Activated T-cell treated with anti-CD3 and anti-CD28 coated beads for 4 hours (primary cell): ENCODE measurements at places on chromosomes 11 and 22.

- DNase-seq: no peak
Measured at GRCh38 chr11:105229257-105229656, 89.7 kb upstream of the CARD18 start.

GRCh38 chr11:69653406-69653960 is 12.5 kb downstream of the CCND1 start:
- no peak for DNase-seq

DNA sequence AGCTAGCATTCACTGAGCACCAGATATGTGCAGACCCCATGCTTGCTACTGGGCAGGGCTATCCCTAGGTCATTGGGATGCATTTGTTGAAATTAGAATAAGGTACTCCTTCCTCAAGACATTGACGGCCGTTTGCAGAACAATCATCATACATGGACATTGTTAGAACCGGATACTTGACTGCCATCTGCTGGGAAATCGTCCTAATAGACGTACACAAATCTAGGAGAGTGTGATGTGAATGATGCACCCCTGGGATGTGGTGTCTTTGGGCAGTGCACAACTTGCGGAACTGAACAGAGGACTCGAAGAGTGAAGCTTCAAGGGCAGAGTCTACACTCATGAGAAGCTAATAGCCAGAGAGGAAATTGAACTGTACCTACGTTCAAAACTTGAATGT is 35.9 kb downstream of the MYO18B start:
- no peak for DNase-seq

GRCh38 chr22:20395907-20396287 is 1.9 kb downstream of the ZNF74 start:
- no peak for DNase-seq

DNA sequence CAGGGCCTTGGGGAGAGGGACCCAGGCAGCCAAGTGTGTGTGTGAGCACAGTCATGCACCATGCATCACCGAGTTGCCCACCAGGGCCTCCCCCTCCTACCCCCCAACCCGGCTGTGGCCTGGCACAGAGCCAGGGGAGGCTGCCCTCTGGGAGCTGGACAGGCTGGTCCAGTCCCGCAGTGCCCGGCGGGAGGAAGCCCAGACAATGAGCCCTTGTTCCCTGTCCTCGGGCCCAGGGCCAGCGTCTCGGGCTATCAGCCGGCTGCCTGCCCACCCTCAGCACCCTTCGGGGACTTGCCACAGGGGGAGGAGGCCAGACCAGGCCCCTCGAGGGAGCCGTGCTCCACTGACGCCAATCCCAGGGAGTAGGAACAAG is 4.5 kb downstream of the LRRC75B start:
- DNase-seq: no peak

DNA sequence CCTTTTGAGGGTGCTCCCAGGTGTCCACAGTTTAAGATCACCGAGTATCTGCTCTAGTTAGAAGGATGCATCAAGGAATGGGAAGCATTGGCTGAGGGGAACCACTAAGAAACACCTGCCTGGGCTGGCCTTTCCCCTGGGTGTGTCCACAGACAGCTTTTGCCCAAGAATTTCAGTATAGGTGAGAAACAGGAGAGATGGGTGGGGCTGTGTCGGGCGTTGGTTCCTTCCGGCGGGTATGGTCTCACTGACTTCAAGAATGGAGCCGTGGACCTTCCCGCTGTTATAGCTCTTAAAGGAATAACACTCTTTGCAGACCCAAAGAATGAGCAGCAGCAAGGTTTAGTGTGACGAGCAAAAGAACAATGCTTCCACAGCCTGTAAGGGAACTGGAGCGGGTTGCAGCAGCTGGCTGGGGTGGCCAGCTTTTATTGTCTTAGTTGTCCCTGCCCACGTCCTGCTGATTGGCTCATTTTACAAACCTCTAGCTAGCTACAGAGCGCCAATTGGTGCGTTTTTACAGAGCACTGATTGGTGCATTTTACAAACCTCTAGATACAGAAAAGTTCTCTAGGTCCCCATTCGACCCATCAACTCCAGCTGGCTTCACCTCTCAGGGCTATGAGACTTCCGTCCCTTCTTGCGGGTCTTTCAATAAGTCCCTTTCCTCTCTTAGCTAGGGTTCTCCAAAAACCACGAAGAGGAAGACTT is 2.4 kb downstream of the FADS1 start:
- DNase-seq: no peak

GRCh38 chr11:122179961-122180834 is 64.2 kb upstream of the BLID start:
- DNase-seq: no peak

DNA sequence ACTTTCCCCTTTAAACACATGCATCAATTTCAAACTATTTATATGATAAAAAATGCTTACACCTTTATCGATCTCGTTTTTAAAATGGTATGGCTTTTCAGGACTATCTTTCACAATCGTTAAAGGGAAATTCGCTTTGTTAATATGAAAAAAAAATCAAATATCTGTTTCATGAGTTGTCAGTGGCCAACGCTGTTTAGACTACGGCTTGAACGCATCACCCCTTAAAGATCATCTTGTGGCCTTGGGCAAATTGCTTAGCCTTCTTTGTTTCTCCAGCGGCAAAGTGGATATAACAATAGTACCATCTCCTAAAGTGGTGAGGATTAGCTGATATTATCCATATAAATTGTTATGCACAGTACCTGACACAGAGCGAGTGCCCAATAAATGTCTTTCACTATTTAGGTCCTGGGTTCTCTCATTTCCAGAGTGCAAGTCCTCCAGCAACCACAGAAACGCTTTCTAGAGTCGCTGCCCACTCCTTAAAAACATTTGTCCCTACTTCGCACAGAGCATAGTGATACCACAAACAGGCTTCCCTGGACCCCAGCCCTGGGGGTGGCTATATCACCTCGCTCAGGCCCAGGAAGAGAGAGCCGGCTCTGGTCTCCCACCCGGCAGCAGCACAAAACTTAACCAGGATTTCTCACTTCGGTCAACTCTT is 904 bp downstream of the SLC35F2 start:
- no peak for DNase-seq

- DNase-seq: no peak
Measured at GRCh38 chr22:50461979-50462540, 12.8 kb downstream of the SBF1 start.

DNA sequence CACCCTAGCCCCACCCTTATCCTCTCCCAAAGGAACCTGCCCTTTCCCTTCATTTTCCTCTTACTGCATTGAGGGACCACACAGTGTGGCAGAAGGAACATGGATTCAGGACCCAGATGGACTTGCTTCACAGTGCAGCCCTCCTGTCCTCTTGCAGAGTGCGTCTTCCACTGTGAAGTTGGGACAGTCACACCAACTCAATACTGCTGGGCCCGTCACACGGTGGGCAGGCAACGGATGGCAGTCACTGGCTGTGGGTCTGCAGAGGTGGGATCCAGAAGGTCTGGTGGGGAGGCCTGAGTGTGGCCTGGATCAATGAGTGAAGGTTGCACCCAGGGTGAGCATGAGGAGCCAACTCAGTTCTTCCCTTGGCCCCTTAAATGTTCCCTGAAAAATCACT is 129.9 kb upstream of the B3GAT1 start:
- DNase-seq: no peak

DNA sequence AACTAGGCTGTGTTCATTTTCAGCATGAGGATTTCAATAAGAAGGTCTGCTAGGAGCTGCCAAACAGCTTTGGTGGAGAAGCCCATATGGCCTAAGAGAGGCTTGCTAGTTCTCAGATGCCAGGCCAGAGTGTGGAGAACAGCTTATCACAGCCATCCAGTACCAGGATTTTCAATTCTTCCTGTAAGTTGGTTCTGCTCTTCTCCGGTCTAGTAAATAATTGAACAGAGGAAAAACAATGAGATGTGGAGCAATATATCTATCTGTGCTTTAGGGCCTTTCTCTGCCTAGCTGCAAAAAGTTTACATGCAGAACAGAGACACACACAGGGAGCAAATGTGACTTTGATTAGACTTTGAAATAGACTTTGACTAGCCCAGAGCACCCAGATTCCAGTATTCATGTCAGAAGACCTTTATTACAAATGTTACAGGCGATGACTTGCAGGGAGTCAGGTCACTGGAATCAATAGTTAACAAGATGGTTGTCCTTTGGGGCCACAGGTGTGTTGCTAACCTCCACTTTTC is 19.8 kb upstream of the PPP2R1B start:
- no peak for DNase-seq

DNA sequence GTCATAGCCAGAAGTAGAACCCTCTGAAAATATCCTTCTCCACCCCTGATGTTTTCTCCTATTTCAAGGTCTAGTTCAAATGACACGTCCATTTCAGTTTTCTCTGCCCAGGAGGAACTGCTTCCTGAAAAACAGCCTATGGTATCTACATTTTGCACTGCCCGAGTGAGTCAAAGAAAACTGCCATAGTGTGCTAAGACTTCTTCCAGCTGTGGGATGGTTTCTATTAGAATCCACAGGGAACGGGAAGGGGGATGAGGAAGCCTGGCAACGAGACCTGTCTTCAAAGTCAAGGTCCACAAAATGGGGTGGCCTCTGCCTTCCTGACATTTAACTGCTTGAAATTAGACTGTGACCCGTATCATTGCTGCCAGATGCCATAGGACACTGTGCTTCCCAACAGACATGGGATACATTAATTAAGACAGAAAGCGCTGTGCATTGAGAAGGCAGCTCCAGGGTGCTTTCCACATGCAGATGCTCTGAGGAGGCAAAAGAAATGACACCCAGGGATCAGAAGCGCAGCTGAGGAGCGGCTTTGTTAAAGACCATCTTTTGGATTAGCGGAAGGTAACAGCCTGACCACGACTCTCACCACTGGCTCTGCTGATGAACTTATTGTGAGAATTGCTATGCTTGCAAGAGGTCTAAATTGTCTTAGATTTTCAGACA is 39.4 kb upstream of the NUP50 start:
- DNase-seq: no peak

GRCh38 chr11:13321431-13321830 is 43.8 kb downstream of the BMAL1 start:
- no peak for DNase-seq

GRCh38 chr11:74462631-74463030 is 4.7 kb downstream of the KCNE3 start:
- no peak for DNase-seq

- DNase-seq: no peak
Measured at GRCh38 chr11:111049131-111049530, 196.4 kb upstream of the POU2AF2 start.

- DNase-seq: no peak
Measured at GRCh38 chr11:68581439-68581838, 102.9 kb upstream of the GAL start.

GRCh38 chr11:65609229-65609628 is 4.8 kb downstream of the MAP3K11 start:
- DNase-seq: no peak

DNA sequence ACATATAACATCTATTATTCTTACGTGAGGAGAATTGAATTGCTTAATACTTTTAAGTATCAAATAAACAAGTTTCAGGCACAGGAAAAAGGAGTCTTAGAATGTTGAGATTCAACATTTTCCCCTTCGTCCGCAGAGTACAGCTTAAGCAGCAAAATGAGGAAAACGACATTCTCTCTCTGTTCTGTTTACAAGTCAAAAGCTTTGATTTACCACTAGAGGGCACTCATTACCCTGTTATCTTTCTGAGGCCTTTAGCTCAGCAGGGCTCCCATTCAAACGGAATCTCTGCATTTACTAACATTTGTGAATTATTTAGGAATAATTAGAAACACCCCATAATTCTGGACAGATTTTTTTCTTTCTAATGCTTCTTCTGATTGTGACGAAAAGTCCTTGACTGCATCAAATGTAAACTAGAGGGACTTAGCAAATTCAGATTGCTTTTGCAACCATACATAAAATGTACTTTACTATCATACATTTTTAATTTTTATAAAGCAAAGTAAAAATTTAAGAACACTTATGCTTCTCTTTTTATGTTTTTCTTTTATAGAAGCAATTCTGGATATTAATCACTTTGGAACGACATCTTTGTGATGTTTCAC is 75.0 kb downstream of the JRKL start:
- no peak for DNase-seq

DNA sequence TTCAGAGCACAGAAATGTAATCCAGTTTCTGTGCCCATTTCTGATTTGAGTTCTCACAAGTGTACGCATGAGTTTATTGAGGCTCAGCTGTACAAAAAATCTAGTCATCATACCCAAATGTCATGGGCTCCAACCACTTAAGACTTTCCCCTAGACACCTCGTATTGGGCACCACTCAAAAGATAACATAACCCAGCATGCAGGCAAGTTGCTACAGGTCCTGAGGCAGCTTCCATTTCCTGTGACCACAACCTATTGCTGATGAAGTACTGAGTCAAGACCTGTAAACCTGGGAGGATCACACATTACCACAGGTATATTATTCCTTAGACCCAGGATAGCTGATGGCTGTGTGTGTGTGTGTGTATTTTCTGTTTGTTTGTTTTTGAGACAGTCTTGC is 95.2 kb downstream of the MRTFA start:
- DNase-seq: no peak

DNA sequence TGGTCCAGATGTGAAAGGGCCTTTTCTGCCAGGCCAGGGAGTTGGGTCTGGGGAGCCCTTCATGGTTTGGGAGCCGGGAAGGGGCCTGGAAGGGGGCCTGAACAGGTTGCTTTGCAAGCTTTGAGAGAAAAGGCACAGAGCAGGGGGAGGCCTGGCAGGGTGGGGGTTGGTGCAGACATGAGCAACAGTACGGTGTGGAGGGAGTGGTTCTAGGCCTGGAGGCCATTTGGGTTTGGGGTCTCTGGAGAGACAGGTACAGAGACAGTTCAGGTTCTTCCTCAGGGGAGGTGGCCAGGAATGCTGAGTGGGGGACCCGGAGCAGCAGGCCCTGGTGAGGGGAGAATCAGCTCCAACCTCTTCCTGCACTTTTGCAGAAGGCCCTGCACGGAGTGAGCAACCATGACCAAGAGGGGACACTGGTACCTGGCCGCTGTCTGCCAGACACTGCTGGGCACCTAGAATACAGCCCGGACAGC is 1.4 kb downstream of the KDELR3 start:
- DNase-seq: no peak

GRCh38 chr11:96188243-96189006 is 154.6 kb downstream of the MAML2 start:
- DNase-seq: peak; percentile 38
